ENCODE measurements at places on chromosomes 5 and 9.

- DNase-seq = no peak
Measured at GRCh38 chr5:64615895-64616294, 74.4 kb upstream of the SHISAL2B start.

GRCh38 chr5:120630550-120630949 is 166.4 kb downstream of the PRR16 start:
- DNase-seq = no peak

- DNase-seq = no peak
Measured at GRCh38 chr9:10721301-10721700, 108.5 kb upstream of the PTPRD start.

GRCh38 chr5:96940586-96940985 is 4.7 kb downstream of the LNPEP start:
- DNase-seq = peak; percentile 35

GRCh38 chr9:94173632-94174031 is 85.5 kb upstream of the ZNF169 start:
- DNase-seq = no peak

DNA sequence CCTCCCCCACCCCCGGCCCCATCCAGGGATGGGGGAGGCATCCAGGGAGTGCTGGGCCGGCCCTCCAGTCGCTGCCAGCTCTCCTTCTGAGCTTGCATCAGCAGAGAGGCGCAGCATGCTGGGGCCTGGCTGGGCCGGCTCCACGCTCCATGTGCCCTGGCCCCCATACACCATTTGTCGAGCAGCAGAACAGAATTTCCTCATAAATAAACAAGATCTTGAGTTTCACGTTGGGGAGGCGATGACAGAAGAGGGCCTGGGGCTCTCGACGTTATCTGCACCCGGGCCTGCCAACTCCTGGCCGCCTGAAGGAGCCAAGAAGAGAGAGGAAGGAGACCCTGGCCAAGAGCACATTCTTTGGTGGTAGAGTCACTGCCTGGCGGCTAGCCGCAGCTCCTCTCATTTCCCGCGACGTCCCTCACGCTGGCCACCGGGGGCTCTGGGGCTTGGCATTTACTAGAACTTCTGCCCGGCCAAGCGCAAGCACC is 177.0 kb downstream of the FGF18 start:
- DNase-seq = peak; percentile 97

- no peak for DNase-seq
Measured at GRCh38 chr5:172647352-172648012, 6.4 kb downstream of the NEURL1B start.

- no peak for DNase-seq
Measured at GRCh38 chr5:106865279-106865678, 805.5 kb downstream of the EFNA5 start.

DNA sequence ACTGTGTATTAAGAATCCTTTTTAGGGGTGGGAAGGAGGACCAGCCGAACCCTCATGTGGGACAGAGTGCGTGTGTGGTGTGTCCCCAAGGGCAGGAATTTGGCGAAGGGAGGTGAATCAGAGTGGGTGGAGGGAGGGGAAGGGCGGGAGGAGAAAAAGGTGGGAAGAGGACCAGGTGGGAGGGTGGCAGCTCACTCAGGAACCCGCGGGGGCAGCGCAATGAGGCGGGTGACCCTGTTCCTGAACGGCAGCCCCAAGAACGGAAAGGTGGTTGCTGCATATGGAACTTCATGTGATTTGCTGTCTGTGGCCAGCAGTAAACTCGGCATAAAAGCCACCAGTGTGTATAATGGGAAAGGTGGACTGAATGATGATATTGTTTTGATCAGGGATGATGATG is 8.8 kb upstream of the POLR1E start:
- DNase-seq = no peak

GRCh38 chr5:9239071-9239470 is 306.8 kb downstream of the SEMA5A start:
- DNase-seq = peak; percentile 66

- DNase-seq = no peak
Measured at GRCh38 chr9:134189470-134190231, 25.3 kb upstream of the RNU6ATAC start.

DNA sequence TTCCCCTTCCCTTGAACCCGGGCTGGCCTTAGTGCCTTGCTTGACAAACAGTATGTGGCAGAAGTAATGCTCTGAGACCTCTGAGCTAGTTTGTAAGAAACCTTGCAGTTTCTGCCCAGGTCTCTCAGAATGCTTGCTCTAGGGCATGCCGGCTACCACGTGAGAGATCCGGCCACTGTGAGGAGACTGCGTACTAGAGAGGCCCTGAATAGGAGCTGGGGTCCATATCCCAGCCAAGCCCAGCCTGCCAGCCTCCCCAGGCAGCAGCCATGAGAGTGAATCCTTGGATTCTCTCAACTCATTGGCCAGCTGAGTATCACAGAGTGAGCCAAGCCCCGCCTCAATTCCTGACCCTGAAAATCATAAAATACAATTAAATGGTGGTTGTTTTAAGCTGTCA is 16.0 kb upstream of the COL15A1 start:
- no peak for DNase-seq

GRCh38 chr5:103057208-103058130 is 62.5 kb downstream of the GIN1 start:
- peak; percentile 27 for DNase-seq

DNA sequence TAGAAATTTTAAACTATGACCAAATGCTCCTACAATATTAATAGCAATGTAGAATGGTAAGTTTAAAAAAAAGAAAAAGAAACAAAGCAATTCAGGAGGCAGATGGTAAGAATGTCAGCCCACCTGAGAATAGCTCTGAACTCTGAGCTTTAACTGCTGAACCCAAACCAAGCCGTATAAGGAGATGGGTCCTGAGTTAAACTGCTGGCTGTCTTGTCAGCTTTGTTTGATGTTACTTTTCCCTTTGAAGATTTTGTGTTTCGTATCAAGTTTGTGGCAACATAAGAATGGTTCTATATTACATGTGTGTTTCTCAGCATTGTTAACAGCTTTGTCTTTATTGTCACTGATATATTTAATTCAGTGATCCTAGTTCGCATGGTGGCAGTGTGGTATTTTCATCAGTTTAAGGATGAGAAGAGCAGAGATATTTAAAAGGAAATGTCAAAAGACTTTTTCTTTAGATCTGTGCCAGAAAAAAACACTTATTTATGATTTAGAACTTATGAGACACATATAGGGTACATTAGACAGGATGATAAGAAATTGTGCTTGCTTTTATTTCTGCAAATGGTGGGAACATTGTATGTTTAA is 390.1 kb downstream of the CCDC171 start:
- no peak for DNase-seq

DNA sequence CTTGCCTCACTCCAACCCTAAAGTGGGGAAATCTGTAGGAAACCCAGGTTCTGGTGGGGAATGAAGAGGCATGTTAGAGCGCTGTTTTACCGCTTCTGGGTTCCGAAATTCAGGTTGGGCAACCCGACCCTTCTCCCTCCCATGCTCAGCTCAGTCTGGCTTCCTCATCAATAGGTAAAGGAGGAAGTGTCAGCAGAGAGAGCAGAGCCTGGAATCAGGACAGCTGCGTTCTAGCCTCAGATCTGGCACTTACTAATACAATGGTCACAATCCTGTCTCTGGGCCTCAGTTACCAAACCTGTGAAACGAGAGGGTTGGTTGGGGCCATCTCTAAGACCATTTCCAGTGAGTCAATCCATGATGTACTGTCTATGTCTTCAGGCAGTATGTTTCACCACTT is 16.2 kb upstream of the TNIP1 start:
- no peak for DNase-seq

GRCh38 chr5:174457141-174457678 is 267.2 kb upstream of the MSX2 start:
- DNase-seq = no peak

GRCh38 chr5:7868427-7868772 is 431 bp downstream of the FASTKD3 start:
- no peak for DNase-seq

- DNase-seq = no peak
Measured at GRCh38 chr5:89844548-89844947, 565.0 kb downstream of the CETN3 start.

GRCh38 chr5:3658929-3659328 is 63.3 kb downstream of the IRX1 start:
- DNase-seq = no peak

- DNase-seq = no peak
Measured at GRCh38 chr5:158170060-158170459, 311.1 kb upstream of the CLINT1 start.

DNA sequence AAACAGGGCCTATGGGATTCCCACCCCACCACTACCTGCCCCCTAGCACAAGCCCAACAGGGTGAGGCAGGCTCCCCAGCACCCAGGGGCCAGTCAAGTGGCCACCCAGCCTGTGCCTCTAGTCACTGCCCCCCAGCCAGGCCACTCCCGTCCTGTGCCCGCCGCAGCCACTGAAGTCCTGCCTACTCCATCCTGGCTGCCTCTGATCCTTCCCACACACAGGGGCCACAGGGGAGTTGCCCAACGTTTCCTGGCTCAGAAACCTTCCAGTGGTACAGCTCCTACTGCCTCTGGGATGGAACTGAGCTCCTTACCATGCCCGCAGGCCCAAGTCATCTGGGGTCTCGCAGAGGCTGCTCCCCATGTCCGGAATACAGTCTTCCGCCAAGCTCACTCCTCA is 70.2 kb upstream of the STXBP1 start:
- DNase-seq = peak; percentile 70

GRCh38 chr9:16012621-16013020 is 459.8 kb downstream of the CCDC171 start:
- DNase-seq = no peak

DNA sequence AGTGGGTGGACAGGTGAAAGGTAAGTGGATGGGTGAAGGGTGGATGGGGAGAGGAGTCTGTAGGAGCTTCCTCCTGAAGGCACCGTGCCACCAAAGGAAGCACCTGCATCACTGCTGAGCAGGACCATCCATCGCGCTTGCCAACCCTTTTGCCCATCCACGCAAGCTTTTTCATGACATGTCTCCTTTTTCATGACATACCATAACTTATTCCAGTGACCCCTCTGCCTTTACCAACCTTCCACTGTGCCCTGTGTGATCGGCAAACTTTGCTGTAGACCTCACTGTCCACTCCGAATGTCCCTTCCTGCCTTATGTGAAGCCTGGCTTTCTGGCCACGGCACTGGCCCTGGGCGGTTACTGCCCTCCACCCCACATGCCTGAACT is 13.4 kb downstream of the FLT4 start:
- no peak for DNase-seq

- DNase-seq = no peak
Measured at GRCh38 chr5:13540168-13540750, 404.2 kb downstream of the DNAH5 start.

DNA sequence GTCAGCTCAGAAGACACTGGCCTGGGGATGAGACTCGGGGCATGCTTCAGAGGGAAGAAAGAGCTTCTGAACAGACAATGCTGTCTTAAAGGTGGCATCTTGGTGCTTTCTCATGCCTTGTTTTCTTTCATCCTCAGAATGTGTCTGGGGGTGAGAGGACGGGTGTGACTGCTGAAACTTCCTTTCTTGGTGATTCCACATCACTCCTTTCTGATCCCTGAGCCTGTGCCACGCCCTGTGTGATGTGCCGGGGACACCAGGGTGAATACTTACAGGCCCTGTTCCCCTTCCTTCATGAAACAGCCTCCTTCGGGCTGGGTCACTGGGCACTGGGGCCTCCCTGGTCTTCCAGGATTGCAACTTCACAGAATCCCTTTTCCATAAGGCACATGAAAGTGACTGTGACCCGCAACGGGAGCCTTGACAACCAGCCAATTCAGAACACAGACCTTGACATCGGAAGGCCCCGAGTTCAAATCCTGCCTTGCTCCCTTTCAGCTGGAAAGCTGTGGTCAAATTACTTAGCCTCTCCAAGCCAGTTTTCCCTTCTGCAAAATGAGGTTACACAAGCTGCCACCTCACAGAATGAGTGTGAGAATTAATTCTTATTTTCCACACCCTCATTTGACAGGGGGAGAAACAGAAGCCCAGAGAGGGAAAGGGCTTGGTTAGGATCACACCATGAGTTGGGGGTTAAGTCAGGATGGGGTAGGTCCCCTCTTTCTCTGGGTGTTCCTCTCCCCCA is 44.1 kb upstream of the IL17B start:
- no peak for DNase-seq

- no peak for DNase-seq
Measured at GRCh38 chr5:174303035-174303434, 257.5 kb downstream of the NSG2 start.

DNA sequence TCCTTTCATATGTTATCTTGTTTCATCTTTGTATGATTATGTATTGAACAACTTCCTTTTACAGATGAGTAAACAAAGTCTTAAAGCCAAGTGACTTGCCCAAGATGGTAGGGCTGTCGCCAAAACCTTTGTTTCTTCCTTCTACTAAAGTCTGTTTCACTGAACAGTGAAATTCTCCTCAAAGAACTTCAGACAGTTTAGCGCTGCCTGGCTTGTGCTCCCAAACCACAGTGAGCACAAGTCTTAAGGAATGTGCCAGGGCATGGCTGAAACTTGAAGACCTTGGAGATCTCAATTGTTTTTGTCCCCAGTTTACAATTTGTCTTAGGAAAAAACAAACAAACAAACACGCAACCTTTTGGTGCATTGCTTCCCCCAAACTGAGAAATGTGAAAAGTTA is 273.5 kb downstream of the CRB2 start:
- no peak for DNase-seq

All from fibroblast of the aortic adventitia (primary cell).